ENCODE measurements at places on chromosomes 13 and 19.

DNA sequence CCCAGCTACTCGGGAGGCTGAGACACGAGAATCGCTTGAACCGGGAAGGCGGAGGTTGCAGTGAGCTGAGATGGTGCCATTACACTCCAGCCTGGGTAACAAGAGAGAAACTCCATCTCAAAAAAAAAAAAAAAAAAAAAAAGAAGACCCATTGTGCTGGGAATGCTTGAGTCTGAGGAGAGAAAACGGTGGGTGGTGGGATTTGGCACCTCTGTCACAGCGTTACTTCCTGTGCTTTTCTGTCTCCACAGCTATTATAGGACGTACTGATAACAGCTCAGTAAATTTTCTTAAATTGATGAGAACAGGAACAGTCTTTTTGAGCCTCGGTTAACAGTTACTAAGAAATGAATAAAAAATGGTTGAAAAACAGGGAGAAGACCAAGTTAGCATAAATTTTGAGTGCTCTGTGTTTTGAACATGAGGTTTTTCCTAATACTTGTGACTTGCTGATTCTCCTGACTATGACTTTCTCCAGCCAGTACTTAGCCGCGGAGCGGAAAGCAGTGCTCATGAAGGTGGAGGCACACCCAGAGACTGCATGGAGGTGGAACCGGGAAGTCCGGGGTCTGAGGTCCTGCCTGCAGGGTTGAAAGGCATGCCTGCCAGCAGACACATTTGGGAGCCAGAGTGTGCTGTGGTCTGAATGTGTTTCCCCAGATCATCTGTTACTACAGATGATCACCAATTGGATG, 55.3 kb upstream of the TEX29 start:
- no peak for DNase-seq

GRCh38 chr19:3548606-3549005, 8.8 kb downstream of the MFSD12 start:
- no peak for DNase-seq

DNA sequence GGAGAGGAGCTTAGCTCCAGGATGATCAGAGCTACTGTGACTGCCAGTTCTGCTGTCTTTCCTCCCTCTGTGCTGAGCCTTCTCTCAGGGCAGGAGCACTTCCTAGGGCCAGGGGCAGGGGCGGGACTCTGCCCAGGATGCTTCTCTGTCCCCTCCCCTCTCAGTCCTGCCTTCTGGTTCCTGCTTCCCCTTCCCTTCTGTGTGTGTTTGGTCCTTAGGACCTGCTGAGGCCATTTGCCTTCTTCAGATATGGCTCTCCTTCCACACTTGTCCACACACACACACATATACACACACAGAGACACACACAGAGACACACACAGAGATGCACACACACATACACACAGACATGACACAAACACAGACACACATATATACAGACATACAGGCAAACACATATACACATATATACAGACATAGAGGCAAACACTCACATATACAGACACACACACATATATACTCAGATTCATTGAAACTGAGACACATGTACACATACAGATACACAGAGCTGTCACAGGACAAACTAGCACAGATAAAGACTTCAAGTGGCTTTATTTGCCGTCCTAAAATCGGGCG, 22.0 kb upstream of the CD177 start:
- no peak for DNase-seq

DNA sequence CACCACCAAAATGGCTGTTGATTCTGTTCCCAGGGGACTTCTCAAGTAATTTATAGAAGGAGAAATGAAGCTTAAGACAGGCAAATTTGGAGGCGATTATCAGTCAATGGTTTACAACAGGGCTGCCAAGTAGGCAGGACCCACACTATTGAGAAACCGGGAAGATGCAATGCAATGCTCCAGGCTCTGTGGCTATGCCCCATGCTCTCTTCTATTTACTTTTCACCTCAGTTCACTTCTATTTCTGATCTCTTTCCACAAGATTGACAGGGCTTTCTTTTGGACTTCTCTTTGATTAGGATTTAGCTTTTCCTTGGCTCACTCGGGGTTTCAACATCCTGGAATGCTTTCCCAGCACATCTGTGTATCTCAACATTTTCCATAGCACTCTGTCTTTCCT, 12.7 kb upstream of the RCBTB2 start:
- no peak for DNase-seq

- no peak for DNase-seq
Observed at GRCh38 chr19:52492201-52492993, 35.1 kb upstream of the ZNF808 start.

GRCh38 chr13:99911965-99912566, 59.5 kb downstream of the ZIC5 start:
- DNase-seq: no peak

DNA sequence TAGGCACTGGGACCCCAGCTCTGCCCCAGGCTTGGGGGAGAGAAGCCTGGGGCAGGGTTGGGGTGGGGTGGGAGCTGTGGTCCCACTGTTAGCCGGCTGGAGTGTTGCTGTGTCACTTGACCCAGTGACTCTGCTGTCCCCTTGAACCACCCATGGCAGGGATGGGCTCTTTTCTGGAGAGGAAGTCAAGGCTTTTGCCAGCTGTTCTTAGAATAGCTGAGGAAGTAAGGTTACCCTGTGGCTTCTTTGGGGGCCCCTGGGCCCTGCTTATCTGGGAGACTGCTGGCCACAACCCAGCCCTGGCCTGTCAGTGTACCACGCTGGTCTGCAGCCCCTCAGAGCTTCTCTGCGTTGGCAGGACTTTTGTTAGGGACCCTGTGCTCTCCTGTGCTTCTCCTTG, 9.1 kb downstream of the PNPLA6 start:
- DNase-seq: no peak

DNA sequence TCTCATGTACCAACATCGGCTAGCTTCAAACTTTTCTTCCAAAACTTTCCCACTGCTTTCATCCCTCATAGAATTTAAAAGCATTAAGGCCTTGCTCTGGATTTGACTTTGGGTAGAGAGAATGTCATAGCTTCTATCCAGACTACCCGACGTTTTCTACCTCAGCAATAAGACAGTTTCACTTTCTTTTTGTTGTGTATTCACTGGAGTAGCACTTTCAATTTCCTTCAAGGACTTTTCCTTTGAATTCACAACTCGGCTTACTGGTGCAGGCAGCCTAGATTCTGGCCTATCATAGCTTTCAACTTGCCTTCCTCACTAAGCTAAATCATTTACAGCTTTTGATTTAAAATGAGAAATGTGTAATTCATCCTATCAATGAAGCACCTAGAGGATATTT, 420.4 kb upstream of the GPC6 start:
- DNase-seq: no peak

GRCh38 chr19:54197121-54197520, 3.5 kb upstream of the RPS9 start:
- no peak for DNase-seq

- DNase-seq: peak; percentile 39
Observed at GRCh38 chr19:42634409-42635232, 39.9 kb upstream of the CEACAM8 start.

GRCh38 chr13:39957868-39958677, 302.6 kb downstream of the COG6 start:
- no peak for DNase-seq

GRCh38 chr19:58568453-58569130, 4.5 kb downstream of the MZF1 start:
- DNase-seq: no peak

DNA sequence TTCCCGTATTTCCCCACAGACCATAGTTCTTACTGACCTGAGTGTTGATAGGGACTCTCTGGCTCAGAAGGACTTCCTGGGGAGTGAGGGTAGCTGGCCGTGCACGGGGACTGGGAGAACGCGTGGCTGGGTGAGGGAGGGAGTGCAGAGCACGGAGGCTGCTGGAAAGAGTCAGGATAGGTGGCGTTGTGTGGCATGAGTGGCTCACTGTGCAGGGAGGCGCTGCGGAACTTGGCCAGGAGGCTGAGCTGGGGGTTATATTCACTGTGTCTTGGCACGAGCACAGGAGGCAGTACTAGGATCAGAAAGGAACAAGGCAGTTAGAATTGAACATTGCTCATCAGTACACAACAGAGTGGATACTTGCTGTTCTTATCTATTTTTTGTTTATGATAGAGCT, 47.4 kb downstream of the SMAD9 start:
- DNase-seq: no peak

DNA sequence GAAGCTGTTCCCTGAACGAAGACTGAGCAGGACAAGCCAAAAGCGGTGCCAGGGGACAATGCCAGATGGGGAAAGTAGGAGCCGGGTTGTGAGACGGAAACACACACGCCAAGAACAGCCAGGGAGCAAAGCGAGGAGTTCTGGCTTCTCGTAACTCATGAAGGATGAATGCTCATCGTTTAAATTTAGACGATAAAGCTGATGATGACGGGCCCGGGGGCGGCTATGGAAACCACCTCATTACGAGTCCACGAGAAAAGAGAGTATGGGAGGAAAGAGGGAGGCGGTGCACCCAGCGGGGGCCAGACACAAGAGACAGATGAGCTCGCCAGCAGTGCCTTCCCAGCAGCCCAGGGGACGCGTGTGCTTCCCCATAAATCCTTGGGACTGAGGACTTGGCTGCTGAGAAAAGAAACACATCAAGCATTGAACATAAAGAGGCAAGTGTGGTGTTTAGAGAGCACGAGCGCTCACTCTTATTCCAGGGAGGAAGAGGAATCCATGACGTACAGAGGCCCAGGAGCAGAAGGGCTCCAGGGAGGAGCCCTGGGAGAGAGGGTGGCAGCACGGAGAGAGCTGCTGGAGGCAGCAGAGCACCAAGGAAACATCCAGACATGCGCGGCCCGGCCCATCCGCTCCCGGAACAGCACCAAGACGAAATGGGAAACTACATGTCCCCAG, 70.7 kb downstream of the EPS15L1 start:
- no peak for DNase-seq

- no peak for DNase-seq
Observed at GRCh38 chr13:33832872-33833271, 14.9 kb downstream of the RFC3 start.

DNA sequence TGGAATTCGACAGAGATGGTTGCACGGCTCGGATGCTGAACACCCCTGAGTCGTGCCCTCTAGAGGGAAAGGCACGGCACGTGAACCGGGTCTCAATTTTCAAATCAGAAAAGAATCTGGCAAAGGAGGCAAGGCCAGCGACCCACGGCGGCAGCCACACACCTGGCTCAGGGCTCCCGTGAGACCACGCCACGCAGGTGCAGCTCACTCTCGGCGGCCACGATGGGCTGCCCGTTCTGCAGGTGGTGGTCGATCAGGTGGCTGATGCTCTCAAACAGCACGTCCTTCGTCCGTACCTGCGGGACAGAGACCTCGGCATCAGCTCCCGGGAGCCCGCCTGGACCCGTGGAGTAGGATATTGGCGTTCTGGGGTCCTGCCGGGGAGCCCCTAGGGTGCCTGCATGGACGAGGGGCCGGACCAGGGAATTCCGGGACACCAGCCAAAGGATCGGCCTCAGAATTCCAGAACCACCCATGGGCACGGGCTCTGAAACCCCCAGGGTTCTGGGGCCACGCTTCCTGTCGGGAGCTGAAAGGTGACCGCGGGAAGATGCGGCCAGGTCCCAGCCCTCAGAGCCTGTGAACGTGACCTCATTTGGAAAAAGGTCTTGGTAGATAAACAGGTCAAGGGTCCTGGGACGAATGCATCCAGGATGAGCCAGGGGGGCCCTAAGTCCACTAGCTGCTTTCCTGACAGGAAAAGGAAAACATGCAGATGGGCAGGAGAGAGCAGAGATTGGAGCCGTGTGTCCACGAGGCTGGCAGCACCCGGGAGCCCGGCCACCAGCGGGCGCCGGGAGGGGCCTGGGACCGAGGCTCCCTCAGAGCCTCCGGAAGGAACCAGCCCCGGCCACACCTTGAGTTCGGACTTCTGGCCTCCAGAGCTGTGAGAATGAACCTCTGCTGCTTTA, 10.1 kb upstream of the C2CD4C start:
- DNase-seq: no peak

GRCh38 chr19:2254064-2254872, 1.9 kb downstream of the JSRP1 start:
- DNase-seq: no peak

DNA sequence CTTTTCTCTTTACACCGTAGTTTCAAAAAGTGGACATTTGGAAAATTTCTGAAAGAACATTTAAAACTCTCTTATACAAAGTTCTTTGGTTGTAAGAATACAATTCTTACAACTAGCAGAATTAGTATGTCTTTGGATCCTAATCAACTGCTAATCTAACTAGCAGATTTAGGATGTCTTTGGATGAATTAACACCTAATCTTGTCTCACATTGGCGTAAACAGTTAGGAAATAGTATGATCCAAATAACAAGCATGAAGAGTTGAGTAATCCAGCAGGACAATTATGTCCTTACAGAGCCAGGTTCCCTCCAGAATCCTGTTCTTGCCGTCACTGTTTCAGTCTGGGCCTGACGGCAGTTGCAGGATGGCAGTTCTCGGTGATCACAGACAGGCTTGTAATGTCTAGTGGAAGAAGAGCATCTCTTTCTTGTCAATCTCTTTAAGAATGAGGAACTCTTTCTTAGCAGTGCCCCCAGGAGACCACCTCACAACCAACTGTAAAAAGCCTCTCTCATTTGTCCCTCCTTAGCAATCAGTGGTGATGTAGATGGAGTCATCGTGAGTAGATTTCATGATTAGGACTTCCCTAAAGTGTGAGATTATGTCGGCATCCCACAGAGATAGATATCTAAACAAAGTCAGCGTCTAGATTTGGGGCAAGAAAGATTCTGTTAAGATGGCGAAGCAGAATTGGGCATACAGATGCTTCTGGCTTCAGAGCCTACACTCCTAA, 5.7 kb upstream of the TNFSF13B start:
- no peak for DNase-seq

DNA sequence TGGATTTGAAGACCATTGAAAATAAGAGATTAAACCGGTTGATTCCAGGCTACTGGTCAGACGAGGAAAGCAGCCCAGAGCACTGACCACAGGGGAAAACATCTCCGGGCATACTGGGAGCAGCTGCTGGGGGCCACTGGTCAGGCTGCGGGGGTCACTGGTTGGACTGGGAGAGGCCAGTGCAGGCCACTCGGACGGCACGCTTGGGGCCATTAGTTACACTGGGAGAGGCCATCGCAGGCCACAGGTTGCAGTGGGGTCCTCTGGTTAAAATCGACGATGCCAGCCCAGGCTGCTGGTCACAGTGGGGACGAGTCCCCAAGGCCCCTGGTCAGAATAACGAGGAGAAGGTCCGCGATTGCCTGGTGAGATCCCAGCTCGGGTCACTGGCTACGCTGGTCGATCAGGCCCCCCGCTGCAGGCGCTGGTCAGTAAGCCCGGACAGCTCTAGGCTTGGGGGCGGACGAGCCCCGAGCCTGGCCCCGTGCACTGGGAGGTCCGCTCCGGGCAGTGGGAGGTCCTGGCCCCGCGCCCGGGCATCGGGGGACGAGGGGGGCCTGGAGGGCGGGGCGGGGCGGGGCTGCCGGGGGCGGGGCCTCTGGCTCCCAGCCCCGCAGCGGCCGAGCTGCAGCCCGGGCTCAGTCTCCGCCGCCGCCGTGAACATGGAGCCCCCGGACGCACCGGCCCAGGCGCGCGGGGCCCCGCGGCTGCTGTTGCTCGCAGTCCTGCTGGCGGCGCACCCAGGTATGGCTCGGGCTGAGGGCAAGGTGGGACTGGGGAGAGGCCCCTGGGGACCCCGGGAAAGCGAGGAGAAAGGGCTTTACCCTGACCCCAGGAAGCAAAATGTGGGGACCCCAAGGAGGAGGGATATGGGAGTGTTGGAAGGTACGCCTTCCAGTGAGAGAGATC, at the start of gene BCAM:
TSS of gene BCAM (plus strand) at position 641 of the 909 bp plus-strand sequence. CDS start at position 663, 22 bp downstream.
- no peak for DNase-seq

- DNase-seq: no peak
Observed at GRCh38 chr13:19881641-19882040, 18.2 kb upstream of the ZMYM5 start.

Data from activated T-helper 2 cell treated with anti-CD3 and anti-CD28 coated beads, Interferon-gamma antibody, Interleukin-2, Interleukin-4, amounts not matched to agents 10 μg/mL and 5 μg/mL and 100 μg/mL, durations not matched to agents 14 hours and 24 hours and 36 hours (primary cell).